ENCODE measurements at places on chromosomes 3 and 15.

DNA sequence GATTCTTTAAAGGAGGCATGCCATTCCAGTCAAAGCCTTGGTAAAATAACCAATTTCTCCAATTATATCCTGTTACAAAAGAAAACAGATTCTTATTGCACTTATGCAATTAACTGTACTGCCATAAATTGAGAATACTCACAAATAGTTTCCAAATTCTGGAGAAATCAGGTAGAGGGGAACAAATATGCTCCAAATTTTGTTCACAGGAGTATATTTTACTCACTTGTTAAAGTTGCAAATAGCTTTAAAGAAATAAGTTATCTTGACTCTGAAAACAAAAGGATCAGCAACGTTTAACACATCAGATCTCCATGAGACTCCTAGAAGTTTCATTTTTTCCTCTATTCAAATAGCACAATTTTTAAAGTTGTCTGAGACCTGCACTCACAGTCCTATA lies 712.1 kb upstream of the ARRDC4 start:
- no peak for DNase-seq

DNA sequence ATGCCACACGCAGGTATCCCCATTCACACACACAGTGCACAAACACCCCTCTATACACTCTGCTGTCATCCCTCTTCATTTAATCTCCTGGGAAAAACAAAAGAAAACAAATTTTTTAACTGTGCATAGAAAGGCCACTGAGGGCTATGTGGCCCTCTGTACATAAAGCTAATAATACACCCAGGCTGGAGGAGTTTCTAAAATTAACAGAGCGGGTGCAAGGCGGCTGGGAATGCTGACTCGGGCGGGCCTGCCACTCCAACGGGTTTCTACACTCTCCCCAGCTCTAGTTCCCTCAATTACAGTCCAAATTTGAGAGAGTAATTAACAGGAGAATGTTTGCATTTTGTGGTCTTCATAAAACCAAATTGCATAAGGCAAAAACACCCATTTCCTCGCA lies 23.1 kb downstream of the HCN4 start:
- DNase-seq, result no peak

GRCh38 chr3:154864947-154865346 lies 215.2 kb upstream of the MME start:
- no peak for DNase-seq

GRCh38 chr3:159082519-159082918 lies 280.7 kb downstream of the MFSD1 start:
- no peak for DNase-seq

- DNase-seq, result no peak
Observed at GRCh38 chr15:33526532-33526931, 215.8 kb downstream of the RYR3 start.

- DNase-seq, result no peak
Observed at GRCh38 chr3:50671331-50671730, 3.4 kb upstream of the DOCK3 start.

DNA sequence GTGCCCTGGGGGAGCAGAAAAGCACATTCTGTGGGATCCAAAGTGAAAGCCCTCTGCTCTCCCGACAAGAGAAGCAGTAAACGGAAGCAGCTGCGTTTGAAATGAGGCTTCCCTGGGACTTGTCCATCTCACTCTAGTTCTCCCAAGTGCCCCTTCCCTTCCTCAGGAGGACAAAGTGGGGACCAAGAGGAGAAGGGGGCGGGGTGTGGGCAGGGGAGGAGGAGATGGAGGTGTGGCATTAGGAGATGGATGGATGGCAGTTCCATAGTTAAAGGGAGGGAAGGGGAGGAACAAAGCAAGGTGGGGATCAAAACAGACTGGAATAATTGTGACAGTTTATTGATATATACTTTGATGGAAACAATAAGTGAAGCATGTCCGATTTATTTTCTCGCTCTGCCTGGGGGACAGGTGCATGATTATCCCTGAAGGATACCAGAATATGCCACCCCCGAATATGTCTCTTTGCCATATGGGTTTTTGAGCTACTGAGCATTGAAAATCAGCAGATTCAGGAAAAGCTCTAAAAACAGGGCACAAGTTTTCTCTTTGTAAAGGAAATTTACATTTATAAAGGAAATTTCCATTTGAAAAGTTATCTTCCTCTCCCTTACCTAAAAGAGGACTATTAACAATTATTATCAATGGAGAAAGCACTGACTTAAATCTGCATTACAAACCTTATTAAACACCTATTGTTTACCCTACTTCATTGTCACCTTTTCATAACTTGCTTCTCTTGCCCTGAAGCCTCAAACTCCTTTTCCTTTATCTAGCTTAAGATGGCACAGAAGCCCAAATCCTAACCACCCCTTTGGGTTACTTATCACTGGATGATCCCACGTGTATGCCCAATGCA lies 58.9 kb upstream of the DAZL start:
- DNase-seq, result no peak
